ENCODE measurements at places on chromosomes 4 and X.

DNA sequence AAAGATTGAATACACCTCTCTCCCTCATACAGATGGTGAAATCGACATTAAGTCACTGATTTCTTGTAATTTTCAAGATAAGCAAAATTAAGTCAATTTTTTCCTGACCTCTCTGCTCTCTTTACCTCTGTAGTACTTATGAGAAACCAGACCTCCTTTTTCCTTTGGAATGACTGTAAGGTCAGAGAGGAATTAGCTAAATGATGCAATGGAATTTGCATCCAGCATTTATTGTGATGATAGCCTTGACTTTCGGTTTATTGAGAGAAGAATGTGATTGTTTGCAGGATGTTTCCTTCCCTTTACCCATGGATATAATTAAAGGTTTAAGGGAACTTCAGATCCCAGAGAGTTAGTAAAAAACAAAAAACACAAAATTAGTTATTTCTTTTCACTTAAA is 22.4 kb downstream of the STK26 start:
- no peak for DNase-seq

DNA sequence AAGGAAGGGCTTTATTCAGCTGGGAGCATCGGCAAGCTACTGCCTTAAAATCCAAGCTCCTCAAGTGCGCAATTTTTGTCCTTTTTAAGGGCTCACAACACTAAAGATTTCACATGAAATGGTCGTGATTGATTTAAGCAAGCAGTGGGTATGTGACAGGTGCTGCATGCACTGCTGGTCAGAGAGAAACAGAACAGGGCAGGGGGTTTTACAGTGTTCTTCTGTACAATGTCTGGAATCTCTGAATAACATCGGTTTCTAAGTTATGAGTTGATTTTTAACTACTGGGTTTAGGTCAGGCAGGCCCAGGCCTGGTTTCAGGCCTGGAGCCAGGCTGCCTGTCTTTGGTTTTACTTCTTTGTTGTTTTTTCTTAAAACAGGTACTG is 6.0 kb downstream of the UGT2B17 start:
- DNase-seq, result no peak

GRCh38 chrX:65707151-65707550 is 39.7 kb downstream of the MSN start:
- no peak for DNase-seq

DNA sequence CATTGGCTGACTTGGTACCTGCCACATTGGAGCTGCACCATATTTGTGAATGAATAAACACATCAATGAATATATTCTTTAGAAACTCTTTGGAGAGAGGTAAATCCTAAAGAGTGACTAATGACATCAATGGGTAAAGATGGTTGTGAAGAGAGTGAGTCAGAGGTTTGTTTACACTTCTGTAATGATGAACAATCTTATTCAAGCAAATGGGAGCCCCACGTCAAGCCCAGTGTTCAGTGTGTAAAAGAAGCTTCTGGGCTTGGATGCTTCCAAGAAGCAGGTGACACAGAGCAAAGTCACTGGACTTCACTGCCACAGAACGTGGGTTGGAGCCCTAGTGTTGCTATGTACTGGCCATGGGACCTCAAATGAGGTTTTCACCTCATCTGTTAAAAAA is 319.0 kb downstream of the STK32B start:
- no peak for DNase-seq

- no peak for DNase-seq
Measured at GRCh38 chr4:180564448-180564847, 1678.8 kb upstream of the TENM3 start.

- no peak for DNase-seq
Measured at GRCh38 chr4:188287169-188287894, 148.1 kb downstream of the TRIML1 start.

DNA sequence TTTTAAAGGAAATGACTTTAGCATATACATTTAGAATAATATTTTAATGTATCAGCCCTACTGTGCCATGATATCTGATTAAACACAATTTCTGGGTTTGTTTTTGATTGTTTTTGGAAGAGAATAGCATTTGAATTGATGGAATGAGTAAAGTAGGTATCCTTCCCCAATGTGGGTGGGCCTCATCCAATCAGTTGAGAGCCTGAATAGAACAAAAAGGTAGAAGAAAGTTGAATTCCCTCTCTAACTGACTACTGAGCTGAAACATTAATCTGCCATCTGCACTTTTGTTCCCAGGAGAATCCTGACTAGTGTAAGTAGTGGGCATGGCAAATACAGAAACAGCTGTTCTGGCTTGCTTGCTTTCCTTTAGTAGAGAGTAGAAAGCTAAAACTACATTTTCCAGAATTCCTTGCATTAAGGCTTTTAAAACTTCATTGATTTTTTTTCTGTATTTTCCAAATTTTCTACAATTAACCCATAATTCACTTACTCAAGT is 9.7 kb upstream of the SEC24D start:
- DNase-seq, result no peak

GRCh38 chr4:74933562-74934015 is 673 bp downstream of the PARM1 start:
- no peak for DNase-seq

DNA sequence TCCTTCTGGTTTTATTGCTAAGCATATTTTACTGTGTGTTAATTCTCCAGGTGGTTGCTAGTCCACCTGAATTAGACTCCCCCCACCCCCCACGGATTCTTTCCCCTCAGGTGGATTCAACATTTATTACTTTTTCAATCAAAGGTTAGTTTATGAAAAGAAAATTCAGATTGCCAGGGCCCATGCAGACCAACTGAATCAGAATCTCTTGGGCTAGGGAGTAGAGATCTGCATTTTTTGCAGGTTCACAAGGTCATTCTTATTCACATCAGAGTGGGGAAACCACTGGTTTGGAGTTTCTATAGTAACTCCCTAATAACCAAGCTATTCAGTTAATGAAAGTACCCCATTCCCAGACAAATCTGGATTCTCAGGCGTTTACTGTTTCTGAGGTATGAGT is 9.8 kb downstream of the TMEM255A start:
- DNase-seq, result no peak

DNA sequence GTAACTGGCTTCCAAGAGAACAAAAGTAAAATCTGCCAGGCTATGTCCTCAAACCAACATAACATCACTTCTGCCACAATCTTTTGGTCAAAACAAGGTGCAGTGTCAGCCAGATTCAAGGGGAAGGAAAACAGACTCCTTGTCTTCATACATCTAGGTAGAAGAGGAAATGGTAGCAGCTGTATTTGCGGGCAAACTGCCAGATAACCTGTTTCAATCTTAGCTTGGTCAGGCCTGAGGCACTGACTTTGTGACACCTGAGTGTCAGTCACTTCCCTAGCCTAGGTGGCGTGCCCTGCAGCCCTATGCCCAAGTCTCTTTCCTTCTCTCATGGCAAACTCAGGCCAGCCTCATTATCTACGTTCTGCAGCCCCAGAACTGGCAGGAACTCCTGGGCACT is 146.2 kb upstream of the JADE1 start:
- DNase-seq, result no peak

DNA sequence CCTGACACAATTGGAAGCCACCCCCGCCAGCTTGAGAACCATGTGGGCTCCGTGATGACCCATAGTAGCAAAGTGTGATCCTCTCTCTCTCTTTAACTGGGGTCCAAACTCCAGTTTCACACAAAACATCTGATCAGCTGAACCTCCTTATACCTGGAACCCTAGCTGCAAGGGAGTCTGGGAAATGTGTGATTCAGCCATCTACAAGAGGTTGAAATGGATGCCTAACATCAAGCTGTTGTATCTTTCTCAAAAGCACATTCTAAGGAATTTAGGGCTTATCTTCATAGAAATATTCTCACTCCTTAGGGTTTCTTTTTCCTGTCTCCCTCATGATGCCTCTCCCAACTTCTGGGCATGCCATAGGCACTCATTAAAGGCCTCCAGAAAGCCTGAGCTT is 126.0 kb downstream of the BCOR start:
- DNase-seq, result no peak

DNA sequence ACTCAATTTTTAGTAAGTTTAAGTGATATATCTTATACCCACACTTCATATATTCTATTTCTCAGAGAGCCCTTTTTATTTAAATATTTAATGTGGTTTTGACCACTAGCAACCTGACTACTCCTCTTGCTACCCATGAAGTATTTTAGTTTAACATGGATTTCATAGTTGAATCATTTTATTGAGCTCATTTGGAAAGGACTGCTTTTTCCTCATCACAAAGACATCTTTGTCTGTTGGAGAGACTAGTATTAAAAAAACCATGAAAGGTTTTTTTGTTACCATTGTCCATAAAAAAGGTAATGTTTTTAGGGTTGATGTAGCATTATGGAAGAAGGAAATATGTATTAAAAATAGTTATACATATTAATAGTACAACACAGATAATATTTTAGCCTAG is 139.5 kb downstream of the RAPGEF2 start:
- no peak for DNase-seq

DNA sequence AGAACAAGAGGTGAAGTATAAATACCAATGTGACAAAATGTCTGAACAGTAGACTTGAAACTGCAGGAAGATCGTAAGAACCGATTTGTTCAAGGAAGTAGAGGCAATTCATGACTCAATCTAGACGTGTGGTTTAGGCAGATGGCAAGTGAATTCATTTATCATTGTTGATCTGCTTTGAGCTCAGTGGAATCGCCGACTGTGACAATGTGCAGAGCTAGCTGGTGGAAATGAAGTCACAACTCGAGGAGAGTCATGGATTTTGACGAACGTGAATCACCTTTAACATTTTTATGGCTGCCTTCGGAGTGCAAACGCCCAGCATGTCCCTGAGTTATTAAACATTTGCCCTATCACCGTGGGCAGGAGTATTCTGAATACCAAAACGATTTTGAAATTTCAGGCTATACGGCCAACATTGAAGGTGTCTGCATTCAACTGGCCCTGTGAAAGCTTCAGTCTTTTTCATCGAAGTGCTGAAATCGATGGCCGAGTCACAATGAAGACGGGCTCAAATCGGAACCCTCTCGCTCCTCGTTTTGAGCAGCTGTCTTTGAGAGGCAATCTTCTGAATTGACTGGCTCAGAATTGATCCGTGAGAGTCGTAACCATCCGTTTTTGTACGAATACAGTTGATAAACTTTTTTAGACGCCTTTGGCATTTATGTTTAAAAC is 689 bp upstream of the OGT start:
- no peak for DNase-seq

DNA sequence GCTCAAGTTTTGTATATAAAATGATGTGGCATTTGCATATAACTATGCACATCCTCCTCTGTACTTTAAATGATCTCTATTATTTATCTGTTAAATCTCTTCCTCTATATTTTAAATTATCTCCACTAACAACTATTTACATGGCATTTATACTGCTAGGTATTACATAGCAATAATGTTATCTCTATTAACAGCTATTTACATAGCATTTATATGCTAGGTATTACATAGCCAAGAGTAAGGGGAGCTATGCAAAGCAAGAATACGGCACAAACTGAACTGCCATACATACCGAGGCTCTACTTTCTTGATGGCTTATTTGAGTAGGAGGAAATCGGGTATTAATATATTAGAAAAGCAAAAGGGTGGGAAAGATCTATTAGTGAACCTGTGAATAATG is 12.7 kb downstream of the RPS6KA6 start:
- no peak for DNase-seq

DNA sequence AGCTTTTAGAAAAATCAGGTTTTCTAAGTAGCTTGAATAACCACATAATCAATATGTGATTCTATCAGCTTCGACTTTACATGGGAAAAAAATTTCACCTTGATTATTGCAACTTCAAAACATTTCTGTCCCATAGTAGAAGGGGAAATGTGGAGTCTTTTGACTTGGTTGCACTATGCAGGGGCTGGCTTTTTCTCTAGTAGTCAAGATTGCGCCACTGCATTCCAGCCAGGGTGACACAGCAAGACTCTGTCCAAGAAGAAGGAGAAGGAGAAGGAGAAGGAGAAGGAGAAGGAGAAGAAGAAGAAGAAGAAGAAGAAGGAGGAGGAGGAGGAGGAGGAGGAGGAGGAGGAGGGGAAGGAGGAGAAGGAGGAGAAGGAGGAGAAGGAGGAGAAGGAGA is 84.9 kb downstream of the MAML3 start:
- no peak for DNase-seq

DNA sequence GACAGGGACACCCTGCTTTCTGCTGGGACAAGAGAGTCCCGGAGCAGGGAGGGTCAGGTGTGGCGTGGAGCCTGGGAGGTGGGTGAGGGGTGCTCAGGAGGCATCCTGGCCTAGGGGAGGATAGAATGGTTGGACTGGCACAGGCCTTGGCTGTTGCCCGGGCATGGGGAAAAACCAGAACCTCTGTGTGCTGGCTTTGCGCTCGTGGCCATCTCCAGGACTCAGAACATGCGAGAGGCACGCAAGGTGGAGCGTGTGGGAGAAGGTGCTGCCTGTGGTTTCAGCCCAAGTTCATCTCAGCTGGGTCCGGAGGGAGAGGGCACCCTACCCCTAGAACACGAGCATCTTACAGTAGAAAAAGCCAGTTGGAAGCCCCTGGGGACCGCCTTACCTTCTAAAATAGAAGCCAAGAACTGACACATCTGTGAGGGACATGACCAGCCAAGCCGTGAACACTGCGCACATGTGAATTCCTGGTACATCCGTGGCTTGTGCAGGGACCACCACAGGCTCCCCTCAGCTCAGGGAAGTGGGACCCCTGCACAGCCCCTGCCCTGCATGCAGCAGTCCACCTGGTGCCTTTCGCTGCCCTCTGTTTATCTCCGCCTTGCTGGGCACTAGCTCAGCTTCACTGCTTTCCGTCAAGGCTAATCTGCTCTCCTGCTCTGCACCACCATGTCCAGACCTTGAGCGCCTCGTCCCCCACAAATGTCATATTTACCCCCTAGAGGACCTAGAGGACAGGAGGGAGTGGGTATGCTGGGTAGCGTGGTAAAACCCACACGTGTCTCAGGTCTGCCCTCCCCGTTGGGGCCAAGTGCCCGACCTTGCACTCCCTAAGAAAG is 13.5 kb downstream of the MSANTD1 start:
- no peak for DNase-seq

- no peak for DNase-seq
Measured at GRCh38 chr4:147371661-147372060, 109.2 kb upstream of the EDNRA start.

DNA sequence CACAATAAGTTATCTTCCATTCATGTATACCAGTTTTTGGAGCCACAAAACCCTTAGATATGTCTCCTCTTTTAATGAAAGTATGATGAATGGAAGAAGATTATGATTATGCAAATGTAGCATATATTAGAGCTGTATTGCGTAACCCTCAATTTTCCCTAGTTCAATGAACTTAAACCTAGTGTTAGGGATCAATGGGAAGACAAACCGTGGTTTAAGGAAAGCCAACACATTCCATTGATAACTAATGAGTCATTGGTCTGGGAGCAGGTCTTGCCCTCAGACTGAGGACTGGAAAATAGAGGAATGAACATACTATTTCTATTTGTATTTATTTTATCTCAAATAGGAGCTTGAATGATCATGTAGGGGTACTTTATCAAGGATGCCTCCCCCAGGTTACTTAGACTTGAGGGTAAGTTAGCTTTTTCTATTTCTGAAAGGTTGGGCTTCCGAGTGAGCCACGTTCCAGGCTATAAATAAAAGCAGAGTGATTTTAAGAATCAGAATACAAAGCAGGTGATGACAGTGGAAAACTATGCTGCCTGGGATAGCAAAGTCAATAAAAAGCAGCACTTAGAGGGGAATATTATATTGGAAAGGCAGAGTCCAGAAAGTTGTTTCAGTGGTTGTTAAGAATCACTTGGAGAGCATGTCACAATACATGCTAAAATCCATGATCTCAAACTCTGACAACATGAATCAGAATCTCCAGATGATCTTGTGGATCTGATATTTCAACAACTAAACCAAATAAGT is 356.0 kb downstream of the ADAM29 start:
- no peak for DNase-seq

Data from NCI-H1436 treated with DMSO at 0.1 percent for 48 hours (cell line).